ENCODE measurements at places on chromosomes 5 and 9.

DNA sequence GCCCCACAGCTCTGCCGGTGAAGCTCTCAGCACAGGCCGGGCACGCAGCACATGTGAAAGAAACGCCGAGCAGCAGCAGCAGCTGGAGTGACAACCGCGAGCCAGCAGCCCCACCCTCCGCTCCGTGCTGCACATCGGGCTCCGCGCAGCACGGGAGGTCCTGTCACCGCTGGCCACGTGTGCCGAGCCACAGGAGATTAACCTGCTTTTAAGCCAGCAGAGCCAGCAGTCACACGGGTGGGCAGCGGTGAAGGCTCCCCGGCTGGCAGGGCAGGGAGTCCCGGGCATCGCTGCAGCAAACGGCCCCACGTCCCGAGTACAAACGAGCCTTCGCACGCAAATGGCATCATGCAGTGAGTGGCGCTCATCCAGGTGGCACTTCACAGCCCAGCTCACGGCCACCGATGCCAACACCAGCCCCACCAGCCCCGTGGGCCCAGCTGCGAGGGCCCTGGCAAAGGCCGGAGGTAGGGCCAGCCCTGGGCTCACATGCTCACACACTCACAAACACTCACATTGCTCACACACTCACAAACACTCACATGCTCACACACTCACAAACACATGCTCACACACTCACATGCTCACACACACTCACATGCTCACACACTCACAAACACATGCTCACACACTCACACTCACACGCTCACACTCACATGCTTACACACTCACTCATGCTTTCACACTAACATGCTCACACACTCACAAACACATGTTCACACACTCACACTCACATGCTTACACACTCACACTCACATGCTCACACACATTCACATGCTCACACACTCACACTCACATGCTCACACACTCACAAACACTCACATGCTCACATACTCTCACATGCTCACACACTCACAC is 11.1 kb downstream of the CCDC187 start:
- H3K4me1 ChIP-seq = no peaks in the 10 kb centered on the region
- H3K36me3 ChIP-seq = no peaks in the 10 kb centered on the region
- no peaks in the 10 kb centered on the region for H3K27me3 ChIP-seq
- no peak overlapping the region for H3K4me3 ChIP-seq

- no peaks in the 10 kb centered on the region for H3K36me3 ChIP-seq
- H3K27ac ChIP-seq = no peak overlapping the region
- no peaks in the 10 kb centered on the region for H3K27me3 ChIP-seq
- no peak for DNase-seq
- H3K4me3 ChIP-seq = no peak overlapping the region
- H3K4me1 ChIP-seq = no peaks in the 10 kb centered on the region
These were observed 256.5 kb downstream of the CETN3 start for GRCh38 chr5:90153031-90153430.

DNA sequence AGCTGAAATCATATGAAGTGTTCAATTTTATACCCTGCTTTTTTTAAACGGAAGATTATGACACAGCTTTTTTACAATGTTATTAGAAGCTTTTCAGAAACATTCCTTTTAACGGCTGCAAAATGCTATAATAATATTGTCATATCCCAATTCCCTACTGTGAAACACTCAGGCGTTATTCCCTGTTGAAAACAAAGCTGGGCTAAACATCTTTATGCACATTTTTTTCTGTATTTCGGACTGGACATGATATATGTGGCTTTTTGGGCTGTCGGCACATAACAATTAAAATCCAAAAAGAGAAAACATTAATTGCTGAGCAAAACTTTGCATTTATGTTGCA is 12.0 kb upstream of the CTSL start:
- no peak for DNase-seq
- peaks cover 38% of the 10 kb centered on the region for H3K4me1 ChIP-seq
- no peak overlapping the region for H3K27ac ChIP-seq
- no peaks in the 10 kb centered on the region for H3K36me3 ChIP-seq
- H3K27me3 ChIP-seq = no peaks in the 10 kb centered on the region
- H3K4me3 ChIP-seq = no peak overlapping the region

DNA sequence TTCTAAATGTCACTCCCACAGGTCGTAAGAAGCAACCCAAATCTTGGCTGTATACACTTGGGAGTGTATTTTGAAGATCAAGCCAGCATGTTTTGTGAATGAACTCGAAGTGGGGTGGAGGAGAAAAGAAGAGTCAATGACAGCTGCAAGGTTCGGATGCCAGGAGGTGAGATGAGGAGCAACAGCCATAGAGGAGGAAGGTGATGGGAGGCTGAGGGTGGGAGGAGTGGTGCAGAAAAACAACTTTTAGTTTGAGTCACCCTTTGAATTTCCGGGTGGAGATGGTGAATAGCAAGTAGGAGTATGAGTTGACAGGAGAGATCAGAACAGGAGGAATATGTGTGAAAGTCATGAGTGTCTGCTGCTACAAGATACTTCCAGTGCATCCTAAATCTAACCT is 153.6 kb downstream of the DIRAS2 start:
- no peaks in the 10 kb centered on the region for H3K27me3 ChIP-seq
- H3K4me1 ChIP-seq = no peaks in the 10 kb centered on the region
- no peak overlapping the region for H3K4me3 ChIP-seq

GRCh38 chr9:84862810-84863287 is 193.3 kb downstream of the NTRK2 start:
- no peak for DNase-seq
- H3K27me3 ChIP-seq = no peaks in the 10 kb centered on the region
- no peak overlapping the region for H3K4me3 ChIP-seq
- no peak overlapping the region for H3K27ac ChIP-seq
- H3K4me1 ChIP-seq = no peaks in the 10 kb centered on the region
- no peaks in the 10 kb centered on the region for H3K36me3 ChIP-seq

DNA sequence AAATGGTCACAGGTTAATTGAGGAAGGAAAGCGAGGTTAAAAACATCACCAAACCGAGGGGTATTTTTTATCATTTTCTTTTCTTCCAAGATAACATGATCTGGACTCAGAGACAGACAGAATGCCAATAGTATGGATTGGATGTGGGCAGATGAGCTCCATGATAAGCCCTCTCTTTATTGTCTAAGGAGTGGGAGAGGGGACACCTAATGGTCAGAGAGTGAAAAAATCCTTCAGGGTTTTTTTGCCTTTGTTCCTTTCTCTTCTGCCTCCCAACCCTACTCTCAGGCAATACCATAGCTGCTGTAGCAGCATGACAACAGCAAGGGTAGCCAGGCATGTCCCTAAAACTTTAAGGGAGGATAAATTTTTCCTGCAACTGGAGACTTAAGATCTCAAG is 94.7 kb downstream of the DIRAS2 start:
- no peaks in the 10 kb centered on the region for H3K27me3 ChIP-seq
- H3K36me3 ChIP-seq = no peaks in the 10 kb centered on the region
- no peaks in the 10 kb centered on the region for H3K4me1 ChIP-seq
- no peak for DNase-seq
- H3K27ac ChIP-seq = no peak overlapping the region

DNA sequence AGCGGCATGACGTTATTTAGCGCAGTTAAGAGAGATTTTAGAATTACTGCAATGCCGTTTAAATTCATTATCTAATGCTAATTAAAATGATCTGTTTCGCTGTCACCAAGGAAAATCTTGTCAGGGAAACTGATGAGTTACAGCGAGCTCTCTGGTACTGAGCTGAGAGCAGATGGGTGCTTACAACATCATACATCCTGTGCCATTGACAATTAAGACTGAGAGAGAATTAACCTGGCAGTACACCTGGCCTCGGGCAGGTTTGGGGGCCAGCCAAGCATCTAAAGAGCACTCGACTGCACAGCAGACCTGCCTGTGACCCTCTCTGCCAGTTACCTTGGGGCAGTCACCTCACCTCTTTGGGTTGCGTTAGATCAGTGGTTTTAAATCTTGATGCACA is 55.0 kb downstream of the PUM3 start:
- no peak overlapping the region for H3K4me3 ChIP-seq
- peaks cover 13% of the 10 kb centered on the region for H3K36me3 ChIP-seq
- H3K4me1 ChIP-seq = no peaks in the 10 kb centered on the region
- no peak for DNase-seq

- H3K27me3 ChIP-seq = no peaks in the 10 kb centered on the region
- H3K4me1 ChIP-seq = peaks cover 35% of the 10 kb centered on the region
- no peaks in the 10 kb centered on the region for H3K36me3 ChIP-seq
These were observed 85.6 kb downstream of the PTTG1 start for GRCh38 chr5:160507221-160507721.

DNA sequence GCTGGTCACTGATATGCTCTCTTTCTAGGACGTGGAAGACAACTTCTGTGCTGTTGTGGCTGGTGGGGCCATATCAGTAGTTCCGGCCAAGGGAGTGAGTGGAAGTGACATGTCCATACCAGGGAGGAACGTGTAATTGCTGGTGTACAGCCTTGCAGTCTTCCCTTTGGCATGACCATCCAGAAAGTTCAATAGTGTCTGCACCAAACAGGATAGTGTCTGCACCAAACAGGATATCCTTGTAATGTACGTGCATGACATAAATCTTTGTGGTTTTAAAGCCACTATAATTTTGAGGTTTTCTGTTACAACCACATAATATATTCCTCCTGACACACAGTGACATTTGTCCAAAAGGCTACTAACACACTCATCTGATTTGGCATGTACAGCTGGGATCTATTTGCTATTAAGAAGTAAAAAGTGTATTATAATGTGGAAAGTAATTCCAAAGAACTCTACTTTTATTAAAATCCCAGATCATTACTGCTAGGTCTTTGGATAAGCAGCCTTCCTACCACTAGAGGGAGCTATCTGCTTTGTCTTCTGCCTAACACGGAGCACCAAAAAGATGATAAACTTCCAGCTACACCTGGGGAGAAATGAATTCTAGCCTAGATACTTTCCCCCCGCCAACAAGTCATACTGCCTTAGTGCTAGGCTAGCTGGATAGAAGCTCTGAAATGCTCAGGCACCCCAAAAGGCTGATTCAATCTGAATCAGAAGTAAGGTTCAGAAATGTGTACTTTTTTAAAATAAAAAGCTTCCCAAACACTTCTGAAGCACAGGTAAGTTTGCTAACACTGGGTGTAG is 52.7 kb downstream of the RNF145 start:
- peaks cover 29% of the 10 kb centered on the region for H3K36me3 ChIP-seq
- H3K27ac ChIP-seq = no peak overlapping the region
- H3K4me3 ChIP-seq = no peak overlapping the region
- no peaks in the 10 kb centered on the region for H3K27me3 ChIP-seq
- peaks cover 14% of the 10 kb centered on the region for H3K4me1 ChIP-seq

- no peak for DNase-seq
- H3K27me3 ChIP-seq = no peaks in the 10 kb centered on the region
- H3K36me3 ChIP-seq = no peaks in the 10 kb centered on the region
- no peak overlapping the region for H3K27ac ChIP-seq
- no peaks in the 10 kb centered on the region for H3K4me1 ChIP-seq
- no peak overlapping the region for H3K4me3 ChIP-seq
These were observed 1181.0 kb upstream of the DMAC1 start for GRCh38 chr9:8980496-8981013.

GRCh38 chr5:102866237-102866600 is 111.1 kb downstream of the PAM start:
- peaks cover 7% of the 10 kb centered on the region for H3K4me1 ChIP-seq
- no peaks in the 10 kb centered on the region for H3K27me3 ChIP-seq

GRCh38 chr5:144844086-144844485 is 673.4 kb downstream of the KCTD16 start:
- no peaks in the 10 kb centered on the region for H3K4me1 ChIP-seq
- no peak for DNase-seq
- H3K27me3 ChIP-seq = no peaks in the 10 kb centered on the region
- no peaks in the 10 kb centered on the region for H3K36me3 ChIP-seq
- H3K27ac ChIP-seq = no peak overlapping the region
- H3K4me3 ChIP-seq = no peak overlapping the region

DNA sequence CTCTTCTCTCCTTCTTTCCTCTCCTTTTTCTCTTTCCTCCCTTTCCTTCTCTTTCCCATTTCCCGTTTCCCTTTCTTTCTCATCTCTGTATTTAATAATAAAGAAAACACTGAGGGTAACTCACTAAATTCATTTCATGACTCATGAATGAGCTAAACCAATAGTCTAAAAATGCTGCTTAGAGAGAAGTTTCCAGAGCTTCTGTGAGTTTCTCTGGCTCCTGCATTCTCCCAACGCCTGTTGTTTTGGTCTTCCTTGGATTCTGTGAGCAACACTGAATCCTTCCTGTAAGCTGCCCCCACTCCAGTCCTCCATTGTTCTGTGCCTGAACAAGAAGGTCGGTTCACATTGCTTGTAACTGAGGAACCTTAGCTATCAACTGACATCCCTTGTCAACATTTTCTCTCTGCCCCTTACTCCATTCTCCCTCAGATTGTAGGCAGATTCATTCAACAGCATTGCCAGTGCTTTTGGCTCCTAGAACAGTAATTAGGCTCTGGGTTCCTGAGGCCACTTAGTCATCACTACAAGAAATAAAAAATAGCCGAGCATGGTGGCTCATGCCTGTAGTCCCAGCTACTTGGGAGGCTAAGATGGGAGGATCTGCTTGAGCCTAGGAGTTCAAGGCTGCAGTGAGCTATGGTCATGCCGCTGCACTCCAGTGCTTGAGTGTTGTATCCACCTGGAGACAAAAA is 237.7 kb upstream of the KLF4 start:
- no peaks in the 10 kb centered on the region for H3K4me1 ChIP-seq
- H3K36me3 ChIP-seq = no peaks in the 10 kb centered on the region
- no peak overlapping the region for H3K27ac ChIP-seq

DNA sequence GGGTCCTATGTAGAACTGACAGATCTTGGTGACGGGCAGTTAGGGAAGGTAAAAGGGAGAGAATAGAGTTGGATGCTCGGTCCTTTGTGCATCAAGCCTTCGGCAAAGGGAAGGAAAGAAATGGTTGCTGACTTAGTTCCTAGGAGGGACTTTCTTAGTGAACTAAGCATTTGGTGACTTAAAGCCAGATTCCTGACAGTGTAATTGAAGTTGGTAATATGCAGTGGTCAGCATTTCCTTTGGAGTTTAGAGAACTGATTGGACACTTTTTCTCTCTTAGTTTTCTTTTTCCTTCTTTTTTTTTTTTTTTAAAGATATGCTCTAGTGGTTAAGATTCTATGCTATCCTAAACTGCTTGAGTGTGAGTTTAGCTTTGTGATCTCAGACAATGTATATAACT is 2.3 kb downstream of the CLTA start:
- no peaks in the 10 kb centered on the region for H3K27me3 ChIP-seq
- no peak overlapping the region for H3K4me3 ChIP-seq
- peaks cover 16% of the 10 kb centered on the region for H3K36me3 ChIP-seq

DNA sequence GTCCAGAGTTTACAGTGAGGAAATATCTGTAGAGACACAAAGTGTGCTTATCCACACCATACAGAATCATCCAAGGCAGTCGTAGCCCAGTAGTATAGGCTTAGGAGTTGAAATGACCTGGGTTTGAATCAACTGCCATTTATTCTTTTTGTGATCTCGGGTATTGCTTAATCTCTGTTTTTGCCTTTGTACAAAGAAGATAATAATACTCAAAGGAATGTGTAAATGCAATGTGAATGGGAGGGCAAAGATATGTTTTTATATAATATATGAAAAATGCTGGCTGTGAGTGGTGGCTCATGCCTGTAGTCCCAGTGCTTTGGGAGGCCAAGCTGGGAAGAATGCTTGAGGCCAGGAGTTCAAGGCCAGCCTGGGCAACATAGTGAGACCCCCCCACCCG is 141.1 kb downstream of the SPATA31D1 start:
- no peak for DNase-seq
- H3K4me3 ChIP-seq = no peak overlapping the region
- H3K27me3 ChIP-seq = no peaks in the 10 kb centered on the region
- H3K4me1 ChIP-seq = no peaks in the 10 kb centered on the region

Data from CD4-positive, alpha-beta memory T cell (primary cell).